ENCODE measurements at places on chromosomes 6 and 20.

- no peak for DNase-seq
Observed at GRCh38 chr6:40358473-40359460, 228.4 kb downstream of the LRFN2 start.

GRCh38 chr6:4967301-4968030, 36.4 kb downstream of the RPP40 start:
- DNase-seq = no peak

DNA sequence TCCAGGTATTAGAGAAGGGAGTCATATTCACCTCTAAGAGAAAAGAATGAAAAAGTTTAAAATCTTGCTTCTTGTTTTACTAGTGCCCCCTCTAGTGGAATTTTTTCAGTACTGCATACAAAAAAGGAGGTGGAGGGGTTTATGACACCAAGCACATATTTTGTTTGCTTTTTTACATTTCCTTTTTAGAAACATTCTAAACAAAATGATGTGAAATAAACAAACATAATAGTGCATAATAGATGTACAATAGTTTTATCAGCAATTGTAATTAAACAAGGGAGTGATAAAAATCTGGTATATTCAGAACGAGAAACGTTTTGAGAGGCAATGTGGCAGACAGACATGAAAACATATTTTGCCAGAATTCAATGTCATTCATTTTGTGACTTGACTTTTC, 111.0 kb upstream of the TFAP2D start:
- DNase-seq = peak; percentile 3

GRCh38 chr6:128032042-128032441, 131.2 kb upstream of the THEMIS start:
- no peak for DNase-seq

DNA sequence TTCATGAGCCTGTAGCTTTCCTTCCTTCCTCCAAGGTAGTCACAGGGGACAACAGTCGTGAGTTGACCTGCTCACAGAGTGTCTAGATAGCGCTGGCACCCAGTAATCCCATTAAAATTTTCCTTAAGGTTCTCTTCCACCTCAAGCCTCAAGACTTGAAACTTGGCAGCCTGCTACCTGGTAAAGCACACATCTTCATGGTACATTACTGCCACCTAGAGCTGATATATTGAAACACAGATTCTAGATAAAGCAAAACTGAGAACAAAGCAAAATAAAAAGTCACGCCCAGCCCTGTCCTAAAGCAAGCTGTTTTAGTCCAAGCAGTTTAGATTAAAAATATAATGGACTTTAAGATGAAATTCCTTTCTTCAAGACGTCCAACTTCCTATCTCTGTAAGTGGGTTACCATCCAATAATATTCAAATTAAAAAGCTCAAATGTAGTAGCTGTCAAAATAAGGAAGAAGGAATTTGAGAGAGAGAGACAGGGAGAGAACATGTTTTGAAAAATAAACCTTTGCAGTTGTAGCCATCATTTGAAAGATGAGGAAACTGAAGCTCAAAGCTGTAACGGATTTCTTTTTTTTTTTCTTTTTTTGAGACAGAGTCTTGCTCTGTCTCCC, 50.7 kb upstream of the CD83 start:
- peak; percentile 50 for DNase-seq

DNA sequence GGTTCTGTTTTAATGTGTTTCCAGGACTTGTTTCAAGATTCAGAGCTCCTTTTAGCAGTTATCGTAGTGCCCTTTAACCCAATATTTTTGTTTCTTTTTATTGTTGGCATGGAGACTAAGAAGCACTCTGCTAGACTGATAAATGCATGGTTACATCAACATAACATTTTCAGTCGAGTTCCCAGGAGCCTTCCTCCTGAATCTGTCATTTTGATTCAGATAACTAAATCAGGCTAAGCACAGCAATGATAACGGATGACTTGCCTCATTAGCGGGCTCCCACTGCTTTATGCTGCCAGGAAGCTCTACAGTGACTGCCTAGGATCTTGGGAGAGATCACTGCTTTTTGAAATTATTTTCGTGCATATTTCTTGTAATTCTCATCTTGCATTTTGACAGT, 772.8 kb upstream of the GJE1 start:
- DNase-seq = no peak

- no peak for DNase-seq
Observed at GRCh38 chr20:328027-328974, 2.9 kb downstream of the SOX12 start.

DNA sequence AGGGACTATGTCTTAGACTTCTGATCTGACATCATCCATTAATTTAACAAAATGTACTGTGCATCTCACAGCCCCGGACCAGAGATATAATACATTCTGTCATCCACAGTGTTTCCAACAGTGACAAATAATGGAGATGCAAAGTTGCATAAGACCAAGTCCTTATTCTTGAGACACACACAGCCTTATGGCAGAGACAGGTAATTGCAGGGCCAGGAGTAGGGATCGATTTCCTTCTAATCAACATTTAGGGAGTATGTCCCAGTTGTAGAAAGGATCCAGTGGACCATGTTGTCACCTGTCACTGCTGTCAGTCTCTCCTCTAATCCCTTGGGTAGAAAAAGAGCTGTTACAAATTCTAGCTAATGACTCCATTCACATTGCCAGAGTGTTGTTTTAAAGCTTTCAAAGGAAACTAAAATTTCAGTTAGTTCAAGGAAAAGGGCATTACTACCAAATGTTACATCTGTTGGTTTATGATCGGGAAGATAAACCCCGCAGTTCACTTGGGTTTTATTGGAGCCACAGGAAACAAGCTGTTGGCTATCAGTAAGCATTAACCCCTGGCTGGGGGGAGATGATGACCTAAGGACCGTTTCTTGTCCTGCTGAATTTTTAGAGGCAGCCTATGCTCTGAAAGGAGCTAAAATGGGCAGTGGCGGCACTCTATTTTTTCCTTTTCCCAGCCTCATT, 111.4 kb upstream of the ATXN1 start:
- DNase-seq = no peak

DNA sequence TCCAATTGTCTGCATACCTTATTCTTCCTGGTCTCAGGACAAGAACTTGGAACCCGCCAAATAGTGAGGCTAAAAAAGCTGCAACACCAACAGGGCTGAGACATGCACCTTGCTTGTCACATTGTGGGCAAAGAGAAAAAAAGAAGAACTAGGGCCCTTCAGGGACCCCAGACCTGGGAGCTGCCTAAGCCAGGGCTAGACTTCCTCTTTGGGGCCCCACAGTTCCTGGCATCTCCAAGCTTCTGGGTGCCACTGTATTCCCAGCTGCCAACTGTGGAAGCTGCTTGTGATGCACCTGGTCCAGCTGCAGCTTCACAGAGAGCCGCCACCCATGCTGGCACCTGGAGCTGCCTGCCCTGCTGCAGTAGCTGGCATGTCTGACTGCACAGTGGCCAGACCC, 370.6 kb downstream of the CD83 start:
- no peak for DNase-seq

- DNase-seq = no peak
Observed at GRCh38 chr6:97053643-97054411, 129.3 kb downstream of the KLHL32 start.

GRCh38 chr6:33960345-33961313, 156.8 kb upstream of the MLN start:
- no peak for DNase-seq

DNA sequence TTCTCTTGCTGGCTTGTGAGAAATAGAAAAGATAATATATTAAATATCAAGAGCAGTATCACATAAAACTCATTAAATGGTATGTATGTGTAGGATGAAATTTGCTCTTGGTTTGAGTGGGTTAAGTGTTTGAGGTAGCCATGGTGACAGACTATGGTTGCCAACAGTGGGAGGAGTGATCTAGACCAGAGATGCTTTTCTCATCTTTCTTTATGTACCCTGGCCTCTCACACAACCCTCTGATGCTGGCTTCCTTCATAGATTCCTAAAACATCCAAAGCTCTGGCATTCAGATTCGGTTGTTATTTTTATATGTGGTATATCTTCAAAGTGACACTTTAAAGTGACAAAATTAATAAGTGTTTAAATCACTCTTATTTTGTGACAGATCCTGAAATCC, 9.0 kb upstream of the MLIP start:
- no peak for DNase-seq

DNA sequence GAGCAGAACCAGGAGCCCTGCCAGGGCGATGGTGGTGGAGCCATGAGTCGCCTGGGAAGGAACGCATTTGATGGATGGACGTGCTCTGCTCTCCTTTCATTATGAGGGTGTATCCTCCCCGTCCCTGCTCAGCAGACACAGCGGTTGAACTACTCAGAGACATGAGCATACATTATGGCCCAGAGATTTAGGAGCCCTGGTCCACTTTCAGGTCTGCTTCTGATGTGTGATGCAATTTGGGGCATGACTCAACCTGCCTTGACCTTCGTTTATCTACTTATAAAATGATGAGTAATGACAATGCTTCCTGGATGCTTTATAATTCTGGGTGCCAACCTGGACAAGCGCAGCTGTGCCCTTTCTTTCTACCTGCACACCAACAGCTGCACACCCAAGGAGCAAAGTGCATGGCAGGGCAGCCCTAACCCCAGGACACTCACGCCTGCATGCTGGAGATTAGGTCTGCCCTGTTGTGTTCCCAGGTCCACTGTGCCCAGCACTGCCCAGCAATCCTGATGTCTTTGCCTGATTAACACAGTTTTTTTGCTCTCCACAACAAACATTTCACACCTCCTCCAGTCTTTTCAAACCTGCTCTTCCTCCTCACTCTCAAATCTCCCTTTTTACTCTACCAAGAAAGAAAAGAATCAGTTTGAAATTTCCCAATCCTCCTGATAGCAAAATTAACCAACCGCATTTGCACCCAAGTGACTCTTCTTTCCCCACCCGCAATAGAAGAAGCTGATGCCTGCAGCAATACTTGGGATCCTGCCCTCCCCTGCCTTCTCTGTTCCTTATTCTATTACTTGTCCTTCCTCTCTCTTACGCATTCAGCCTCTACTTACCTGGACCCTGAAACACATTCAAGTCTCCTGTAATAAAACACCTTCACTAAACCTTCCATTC, 81.2 kb downstream of the EZR start:
- DNase-seq = no peak

GRCh38 chr6:20454204-20454824, 52.6 kb downstream of the E2F3 start:
- peak; percentile 23 for DNase-seq

DNA sequence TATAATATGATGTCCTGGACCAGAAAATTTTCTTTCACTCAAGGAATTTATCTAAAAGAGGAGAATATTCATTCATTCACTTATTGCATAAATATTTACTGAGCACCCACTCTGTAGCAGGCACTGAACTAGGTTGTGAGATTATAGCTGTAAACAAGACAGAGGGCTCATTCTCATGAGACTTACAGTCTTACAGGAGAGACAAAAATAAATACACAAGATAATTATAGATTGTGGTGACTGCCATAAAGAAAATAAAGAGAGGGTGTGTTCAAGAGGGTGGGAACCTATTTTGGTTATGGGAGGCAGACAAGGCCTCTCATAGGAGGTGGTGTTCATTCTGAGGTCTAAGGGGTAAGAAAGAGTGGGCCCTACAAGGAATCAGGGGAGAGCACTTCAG, 109.9 kb upstream of the SUPT3H start:
- no peak for DNase-seq

- DNase-seq = no peak
Observed at GRCh38 chr6:105432797-105433196, 29.9 kb upstream of the PREP start.

DNA sequence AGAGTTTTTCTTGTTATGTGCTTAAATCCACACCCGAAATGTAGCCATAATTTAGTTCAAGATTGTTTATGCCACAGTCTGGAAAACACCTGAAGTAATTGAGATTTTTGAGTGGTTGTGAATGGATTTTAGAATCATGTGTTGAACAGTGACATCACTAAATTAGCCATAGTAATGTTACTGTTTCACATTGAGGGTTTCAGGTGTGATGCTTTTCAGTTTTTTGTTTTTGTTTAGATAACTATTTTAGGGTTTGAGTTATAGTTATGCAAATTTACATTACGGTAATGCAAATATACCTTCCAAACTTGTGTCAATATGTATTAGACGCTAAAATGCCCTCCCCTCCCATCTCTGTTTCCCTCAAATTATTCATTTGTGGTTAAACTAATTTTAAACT, 22.9 kb downstream of the QKI start:
- DNase-seq = no peak

DNA sequence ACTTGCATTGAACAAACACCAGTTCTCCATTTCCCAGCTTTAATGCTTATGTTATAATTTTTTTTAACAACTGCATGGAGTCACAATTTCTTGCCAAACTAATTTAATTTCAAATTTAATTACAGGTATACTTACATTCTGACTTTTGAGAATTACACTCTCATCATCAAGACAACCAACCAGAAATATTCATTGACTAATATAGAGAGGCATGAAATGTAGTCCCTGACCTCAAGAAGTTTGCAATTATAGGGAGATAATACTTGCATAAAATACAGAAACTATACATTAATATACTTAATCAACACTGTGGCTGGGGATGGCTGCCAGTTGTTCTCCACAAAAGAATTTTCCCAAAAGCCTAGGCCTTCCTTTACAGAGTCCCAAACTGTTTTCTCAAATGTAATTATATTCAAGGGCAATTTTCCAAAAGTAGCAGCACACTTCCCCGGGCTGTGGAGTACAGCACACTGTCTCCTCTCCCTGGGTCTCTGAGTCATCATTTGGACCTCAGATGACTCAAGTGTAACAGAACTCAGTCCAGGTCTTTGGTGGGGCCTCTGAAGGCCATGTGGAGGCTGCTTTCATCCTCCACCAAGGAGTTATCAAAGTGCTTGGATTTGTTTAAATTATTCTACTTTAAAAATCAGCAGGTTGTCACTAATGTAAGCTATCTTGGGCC, 114.1 kb downstream of the KIF16B start:
- DNase-seq = no peak

- no peak for DNase-seq
Observed at GRCh38 chr6:134345789-134346188, 27.9 kb upstream of the SGK1 start.

GRCh38 chr20:43833511-43834395, 80.9 kb upstream of the TOX2 start:
- DNase-seq = no peak

DNA sequence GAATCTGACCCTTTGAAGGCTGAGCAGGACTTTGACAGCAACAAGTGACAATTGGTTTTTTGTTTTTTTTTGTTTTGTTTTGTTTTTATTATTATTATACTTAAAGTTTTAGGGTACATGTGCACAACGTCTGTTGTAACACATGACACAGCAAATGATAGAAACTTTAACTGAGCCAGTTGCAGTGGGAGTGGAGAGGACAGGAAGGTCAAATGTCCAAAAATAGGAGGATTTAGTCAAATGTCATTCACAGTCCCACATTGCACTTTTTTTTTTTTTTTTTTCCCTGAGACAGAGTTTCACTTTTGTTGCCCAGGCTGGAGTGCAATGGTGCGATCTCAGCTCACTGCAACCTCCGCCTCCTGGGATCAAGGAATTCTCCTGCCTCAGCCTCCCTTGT, 223.0 kb downstream of the HIVEP2 start:
- DNase-seq = no peak

GRCh38 chr6:163950159-163950558, 535.6 kb downstream of the QKI start:
- no peak for DNase-seq

DNA sequence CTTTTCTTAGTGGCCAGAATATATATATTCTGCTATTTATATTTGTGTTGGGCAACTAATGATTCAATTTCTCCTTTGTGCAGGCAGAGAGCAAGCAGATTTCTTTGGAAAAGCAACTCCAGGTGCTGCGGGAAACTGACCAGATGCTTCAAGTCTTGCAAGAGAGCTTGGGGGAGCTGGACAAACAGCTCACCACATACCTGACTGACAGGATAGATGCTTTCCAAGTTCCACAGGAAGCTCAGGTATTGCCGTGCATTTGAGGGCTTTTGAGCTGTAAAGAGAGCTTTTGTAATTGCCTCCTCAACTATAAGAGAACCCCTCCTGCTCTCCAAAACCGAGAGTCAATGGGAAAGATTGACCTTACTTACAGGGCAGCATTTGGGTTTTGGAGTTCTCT, 203.5 kb downstream of the UTRN start:
- DNase-seq = no peak
